ENCODE measurements at places on chromosomes 3 and 15.

DNA sequence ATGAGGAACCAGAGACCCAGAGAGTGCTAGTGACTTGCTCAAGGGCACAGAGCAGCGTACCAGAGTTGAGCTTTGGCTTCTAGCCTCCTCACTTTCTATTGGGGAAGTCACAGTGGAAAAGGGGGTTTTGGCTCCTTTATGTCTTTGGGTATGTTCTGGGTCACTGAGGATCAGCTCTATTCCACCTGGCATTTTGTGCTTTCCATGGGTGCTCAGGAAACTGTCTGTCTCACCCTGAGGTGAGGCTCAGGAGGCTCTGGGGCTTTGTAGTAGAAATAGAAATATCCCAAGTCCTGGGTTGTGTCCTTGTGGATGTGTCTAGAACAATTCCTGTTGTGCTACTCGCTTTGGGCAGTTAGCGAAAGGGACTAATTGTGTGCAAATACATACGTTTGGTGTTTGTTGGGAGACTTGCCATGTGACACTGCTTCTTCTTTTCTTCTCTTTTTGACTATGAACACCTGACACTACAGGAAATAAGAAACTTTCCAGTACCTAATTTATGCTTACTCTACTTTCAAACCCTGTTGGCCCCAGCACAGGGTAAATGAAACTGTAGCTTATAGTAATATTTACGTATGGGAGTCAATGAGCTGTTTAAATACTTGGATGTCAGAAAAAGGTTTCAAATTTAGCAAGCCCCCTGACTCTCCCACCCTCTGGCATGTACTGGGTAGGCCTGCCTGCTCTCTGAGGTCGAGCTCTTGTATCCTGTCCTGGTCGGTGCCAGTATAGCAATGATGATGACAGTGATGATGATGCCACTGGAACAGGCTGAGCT lies 35.6 kb downstream of the SMAD3 start:
- no peak for DNase-seq

DNA sequence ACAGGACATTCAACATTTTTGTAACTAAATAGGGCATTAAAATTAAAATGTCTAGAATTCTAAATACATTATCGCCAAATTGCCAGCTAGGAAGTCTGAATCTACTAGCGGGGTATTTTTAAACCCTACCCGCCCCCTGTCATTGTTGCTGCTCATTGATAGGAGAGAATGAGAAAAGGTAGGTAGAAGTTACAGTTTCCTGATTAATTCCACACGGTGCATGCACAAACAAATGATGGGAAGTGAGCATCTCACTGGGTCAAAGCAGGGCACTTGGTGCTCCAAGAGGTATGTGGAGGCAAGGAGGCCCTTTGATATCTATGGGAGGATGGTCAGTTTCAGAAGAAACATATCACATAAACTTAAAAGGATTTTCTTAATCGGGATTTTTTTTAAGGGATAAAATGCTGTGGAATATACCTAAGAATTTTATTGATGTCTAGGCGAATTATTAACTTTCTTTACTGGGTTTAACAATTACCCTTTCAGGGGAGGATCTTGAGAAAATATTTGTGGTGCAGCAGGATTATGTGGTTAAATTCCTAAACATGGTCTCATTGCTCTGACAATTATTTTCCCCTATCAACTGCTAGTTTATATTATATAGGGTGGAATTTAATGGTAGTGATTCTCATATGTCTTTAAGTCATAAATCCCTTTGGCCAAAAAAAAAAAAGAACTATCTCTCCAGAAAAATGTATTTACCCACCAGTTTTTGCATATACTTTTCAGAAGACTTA lies 236.0 kb upstream of the GOLGA6L4 start:
- no peak for DNase-seq

DNA sequence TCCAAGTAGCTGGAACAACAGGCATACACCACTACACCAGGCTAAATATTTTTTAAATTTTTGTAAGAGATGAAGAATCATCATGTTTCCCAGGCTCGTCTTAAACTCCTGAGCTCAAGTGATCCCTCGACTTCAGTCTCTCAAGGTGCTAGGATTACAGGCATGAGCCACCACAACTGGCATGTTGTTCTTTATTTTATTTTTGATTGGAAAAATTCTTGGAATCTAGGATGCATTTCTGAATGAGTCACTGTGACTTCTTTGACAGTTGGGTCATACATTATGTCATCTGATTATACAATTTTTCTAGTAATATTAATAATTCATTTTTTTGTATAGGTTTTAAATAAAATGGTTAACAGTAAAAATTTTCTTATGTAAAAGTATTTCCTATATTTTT lies 870.2 kb downstream of the SI start:
- DNase-seq: no peak

- no peak for DNase-seq
Measured at GRCh38 chr15:96160269-96160668, 170.2 kb upstream of the NR2F2 start.

GRCh38 chr3:181582619-181583018 lies 129.1 kb upstream of the SOX2 start:
- no peak for DNase-seq

DNA sequence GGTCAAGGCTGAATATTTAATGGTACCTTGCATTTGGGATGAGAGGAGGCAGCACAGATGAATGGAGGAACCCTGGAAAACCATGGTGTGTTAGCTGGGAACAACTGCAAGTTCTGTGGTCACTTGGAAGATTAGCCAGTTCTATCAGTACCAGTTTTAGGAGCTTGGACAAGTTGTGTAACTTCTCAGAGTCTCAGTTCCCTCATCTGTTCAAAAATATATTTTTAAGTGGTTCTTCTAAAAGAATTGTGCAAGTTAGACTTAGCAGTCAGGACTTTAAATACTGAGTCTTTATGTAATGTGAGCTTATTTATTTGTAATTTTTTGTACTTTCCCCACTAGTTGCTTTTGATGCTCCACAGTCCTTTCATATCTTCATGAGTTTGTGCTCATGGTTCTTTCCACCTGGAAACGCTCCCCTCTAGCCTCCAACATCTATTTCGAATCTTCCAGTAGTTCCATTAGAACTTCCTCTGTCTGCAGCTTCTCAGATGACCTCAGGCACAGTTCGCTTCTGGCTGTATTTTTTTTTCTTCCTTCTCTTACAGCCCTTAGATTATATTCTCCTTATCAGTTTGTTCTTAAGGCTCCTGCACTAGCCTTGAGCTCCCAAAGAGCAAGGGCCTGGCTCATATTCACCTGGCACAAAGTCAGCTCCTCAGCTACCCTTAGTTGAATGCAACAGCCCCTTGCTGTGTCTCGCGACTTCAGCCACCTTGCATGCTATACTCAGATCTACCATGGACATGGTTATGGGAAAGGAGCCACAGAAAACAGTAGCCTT lies 27.1 kb downstream of the ITPR1 start:
- no peak for DNase-seq

DNA sequence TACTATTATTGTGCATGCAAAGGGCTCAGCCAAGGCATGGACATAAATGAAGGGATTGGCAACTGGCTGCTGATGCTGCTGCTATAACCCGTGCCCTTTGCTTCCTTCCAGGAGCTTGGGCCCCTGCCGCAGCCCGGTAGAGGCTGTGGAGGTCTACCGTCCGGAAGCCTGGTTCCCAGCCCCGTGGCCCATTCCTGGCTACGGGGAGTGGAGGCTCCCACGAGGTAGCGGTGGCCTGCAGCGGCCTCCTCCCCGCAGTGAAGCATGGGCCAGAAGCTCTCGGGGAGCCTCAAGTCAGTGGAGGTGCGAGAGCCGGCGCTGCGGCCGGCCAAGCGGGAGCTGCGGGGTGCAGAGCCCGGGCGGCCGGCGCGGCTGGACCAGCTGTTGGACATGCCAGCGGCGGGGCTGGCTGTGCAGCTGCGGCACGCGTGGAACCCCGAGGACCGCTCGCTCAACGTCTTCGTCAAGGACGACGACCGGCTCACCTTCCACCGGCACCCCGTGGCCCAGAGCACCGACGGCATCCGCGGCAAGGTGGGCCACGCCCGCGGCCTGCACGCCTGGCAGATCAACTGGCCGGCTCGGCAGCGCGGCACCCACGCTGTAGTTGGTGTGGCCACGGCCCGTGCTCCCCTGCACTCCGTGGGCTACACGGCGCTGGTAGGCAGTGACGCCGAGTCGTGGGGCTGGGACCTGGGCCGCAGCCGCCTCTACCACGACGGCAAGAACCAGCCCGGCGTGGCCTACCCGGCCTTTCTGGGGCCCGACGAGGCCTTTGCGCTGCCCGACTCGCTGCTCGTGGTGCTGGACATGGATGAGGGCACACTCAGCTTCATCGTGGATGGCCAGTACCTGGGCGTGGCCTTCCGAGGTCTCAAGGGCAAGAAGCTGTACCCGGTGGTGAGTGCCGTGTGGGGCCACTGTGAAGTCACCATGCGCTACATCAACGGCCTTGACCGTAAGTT lies 15.0 kb downstream of the SPSB4 start:
- no peak for DNase-seq

DNA sequence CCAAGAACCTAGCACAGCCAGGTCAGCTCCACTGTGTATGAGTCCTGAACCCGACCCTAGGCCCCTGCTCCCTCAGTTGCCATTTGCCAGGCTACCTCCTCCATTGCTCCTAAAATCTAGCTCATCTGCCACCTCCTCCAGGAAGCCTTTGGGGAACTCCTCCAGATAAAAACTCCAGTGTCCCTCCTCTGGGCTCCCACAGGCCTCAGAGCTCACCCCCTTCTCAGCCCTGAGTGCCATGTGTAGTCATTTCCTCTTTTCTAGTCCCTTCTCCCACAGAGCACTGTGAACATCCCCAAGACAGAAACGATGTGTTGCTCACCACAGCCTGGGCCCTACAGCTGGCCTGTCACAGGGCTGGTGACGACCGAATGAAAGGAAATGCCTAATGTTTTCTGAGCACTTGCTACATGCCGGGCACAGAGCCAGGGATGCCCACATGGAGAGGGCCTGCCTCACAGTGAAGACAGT lies 61.0 kb downstream of the IQSEC1 start:
- DNase-seq: no peak

GRCh38 chr3:43455233-43455632 lies 166.6 kb downstream of the ANO10 start:
- DNase-seq: peak; percentile 10

- DNase-seq: no peak
Measured at GRCh38 chr3:171817074-171817800, 7.0 kb upstream of the PLD1 start.

DNA sequence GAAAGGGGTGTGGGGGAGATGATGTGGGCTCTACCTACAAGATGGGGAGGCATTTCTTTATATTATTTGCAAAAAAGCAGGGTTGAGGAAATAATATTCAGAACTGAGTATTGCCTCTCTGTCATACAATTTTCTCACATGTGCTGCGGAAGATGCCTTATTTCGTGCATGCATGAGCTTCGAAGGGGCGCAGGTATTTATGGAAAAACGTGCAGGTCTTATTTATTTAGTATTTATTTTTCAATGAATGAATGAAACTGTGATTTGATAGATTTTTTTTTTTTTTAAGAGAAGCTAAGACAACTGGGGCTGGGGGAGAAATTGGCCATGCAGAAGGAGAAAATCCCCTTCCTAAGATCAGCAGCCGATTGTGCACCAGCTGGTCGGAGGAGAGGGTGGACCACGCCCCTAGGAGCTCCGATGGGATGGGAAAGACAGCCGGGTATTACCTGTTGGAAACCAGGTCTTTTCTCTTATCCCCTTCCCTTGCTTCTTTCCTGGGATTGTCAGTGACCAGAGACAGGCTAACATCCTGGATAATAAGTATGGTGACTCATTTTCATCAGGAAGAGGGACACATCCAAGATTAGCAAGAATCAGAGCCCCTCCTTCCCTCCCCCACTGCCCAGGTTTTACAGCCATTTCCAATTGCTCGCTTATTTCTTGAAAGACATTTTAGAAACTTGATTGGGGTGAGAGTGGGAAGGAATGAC lies 875 bp downstream of the GAP43 start:
- DNase-seq: no peak

GRCh38 chr3:62995119-62995518 lies 119.9 kb upstream of the CADPS start:
- DNase-seq: no peak

DNA sequence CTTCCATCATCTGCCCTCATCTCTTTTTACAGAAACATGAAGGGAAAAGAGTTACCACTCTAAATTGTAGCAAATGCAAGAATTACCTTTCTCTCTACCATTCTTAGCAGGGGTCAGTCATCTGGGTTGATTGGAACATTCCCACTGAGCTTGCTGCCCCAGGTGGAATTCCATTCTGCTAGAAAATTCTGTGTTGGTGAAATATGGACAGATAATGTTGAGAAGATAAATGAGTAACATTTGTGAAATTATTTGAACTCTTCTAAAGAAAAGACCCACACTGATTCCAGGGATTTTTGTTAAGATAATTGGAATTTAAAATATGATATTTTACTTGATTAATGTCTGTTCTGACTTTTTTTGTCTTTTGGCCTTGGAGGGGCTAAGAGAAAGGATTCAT lies 11.0 kb upstream of the CPA3 start:
- DNase-seq: no peak

DNA sequence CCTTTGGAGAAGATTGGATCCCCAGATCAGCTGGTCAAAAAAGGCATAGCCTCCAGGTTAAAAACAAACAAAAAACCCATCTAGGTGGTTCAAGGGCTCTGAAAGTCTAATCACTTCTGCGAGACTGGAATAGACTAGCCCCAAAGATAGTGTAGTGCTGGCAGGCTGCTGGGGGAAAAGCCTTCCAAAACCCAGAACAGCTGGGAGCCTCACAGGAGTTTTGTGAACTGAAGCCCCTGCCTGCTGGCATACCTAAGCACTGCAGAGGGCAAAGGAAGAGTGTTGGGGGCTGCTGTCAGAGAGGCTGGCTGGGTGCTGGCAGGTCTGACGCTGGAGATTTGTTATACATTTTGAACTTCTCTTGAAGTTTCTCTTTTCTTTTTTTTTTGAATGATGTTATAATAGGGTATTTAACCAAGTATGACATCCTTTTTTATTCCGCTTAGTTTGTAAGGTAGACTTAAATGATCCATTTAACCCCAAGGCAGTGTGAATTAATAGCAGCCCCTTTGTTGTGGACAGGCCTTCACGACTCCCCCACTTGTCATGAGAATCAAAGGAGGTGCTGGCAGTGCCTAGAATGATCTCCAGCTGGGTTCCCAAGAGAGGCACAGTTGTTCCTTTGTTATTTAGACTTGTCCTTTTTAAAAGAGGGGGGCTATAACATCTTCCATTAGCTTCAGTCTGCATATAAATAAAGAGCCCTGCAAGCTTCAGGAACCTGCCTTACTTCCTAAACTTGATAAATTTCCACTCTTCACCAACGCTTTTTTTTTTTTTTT lies 53.9 kb downstream of the CRTC3 start:
- DNase-seq: no peak

- no peak for DNase-seq
Measured at GRCh38 chr15:62880278-62880677, 162.3 kb upstream of the TPM1 start.

DNA sequence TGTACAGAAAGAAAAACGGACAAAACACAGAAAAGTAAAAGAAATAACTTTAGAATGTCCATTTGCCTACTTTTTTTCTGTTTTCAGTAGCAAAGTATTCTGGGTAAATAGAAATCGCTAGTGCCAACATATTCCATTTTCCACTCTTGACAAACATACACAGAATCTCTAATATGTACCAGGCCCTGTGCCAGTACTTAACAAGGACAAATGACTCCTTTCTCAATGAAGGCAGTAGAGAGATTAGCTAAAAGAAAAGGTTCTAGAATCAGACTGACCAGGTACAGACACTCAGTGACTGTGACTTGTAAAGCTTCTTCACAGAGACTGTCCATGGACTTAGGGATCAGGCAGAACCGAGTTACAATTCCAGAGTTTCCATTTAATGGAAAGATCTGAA lies 165.8 kb upstream of the STAC start:
- no peak for DNase-seq

- DNase-seq: peak; percentile 87
Measured at GRCh38 chr3:151864423-151865101, 8.9 kb upstream of the SUCNR1 start.
